ENCODE measurements at places on chromosomes 4 and X.

DNA sequence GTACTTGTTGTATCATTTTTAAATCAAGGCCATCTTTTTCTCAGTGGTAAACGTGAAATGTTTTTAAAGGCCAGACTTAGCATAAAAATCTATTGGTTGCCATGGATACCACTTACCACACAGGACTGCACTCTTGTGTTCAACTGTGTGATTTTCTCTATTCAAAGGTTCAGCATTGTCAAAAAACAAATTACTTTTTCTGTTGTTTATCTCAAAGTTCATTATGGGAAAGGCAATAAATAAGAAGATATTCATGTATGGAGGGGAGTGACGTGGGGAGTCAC is 231.0 kb upstream of the GATB start:
- no peak for DNase-seq

DNA sequence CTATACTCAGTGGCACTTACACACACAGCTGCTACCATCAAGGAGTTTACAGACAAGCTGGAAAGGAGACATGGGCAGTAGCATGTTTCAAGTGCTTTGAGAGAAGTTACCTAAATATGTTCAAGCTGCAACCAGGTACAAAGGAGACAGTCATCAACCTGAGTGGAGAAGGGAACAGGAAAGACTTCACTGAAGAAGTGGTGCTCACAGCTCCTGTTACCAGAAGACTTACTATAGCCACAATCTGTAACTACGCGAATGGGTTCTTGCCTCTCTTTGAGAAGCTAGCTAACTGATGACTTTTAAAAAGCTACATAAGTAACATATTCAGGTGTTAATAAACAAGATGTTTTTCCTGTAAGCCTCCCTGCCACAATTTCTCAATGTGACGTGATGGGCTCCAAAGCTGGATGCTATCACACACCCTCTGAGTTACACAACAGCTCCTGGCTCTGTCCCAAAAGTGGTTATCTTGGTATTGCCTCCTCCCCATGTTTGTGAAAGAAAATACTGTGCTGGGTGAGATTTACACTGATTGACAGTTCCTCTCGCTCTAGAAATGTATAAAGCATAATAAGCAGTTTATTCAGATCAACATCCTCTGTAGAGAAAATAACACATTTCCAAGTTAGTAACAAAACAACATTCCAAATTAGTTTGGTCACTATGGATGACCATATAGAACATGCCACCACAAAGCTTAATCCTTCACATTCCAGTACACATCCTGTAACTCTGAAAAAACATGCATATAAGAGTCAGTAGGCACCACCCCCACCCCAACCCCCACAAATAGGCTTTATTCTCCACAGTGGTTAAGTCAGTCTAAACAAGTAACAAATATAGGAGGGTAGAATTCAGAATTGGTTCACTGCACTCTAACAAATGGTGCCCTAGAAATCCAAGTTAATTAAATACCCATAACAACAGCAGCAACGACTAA is 81.8 kb downstream of the FRYL start:
- DNase-seq = peak; percentile 89

- DNase-seq = no peak
These were observed 2.9 kb upstream of the RAB41 start for GRCh38 chrX:70279081-70279480.

- DNase-seq = no peak
These were observed 68.6 kb upstream of the MXRA5 start for GRCh38 chrX:3415011-3415410.

GRCh38 chr4:5357870-5358269 is 306.6 kb downstream of the STK32B start:
- no peak for DNase-seq

- peak; percentile 34 for DNase-seq
These were observed 444.2 kb downstream of the GRIA2 start for GRCh38 chr4:157664726-157665125.

- no peak for DNase-seq
These were observed 71.3 kb upstream of the ANXA3 start for GRCh38 chr4:78480286-78480685.

- no peak for DNase-seq
These were observed 93.4 kb downstream of the EMCN start for GRCh38 chr4:100424376-100424775.

- DNase-seq = peak; percentile 64
These were observed 4.5 kb upstream of the CXCR3 start for GRCh38 chrX:71622576-71623450.

DNA sequence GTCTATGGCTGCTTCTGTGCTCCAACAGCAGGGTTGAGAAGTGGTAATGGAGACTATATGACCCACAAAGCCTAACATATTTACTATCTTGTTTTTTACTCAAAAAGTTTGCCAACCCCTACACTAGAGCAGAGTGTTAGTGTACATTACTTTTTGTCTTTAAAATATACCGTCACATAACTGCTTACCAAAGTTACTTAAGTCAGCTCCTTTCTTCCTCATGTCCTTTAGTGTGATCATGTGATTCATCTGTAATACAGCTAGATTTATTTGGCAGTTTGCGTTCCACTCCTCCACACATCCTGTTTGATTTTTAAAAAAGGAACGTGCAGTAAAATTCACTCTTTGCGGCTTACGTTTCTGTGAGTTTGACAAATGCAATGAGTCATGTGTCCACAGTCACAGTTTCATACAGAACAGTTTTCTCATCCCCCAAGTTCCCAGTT is 162.4 kb upstream of the GPRIN3 start:
- peak; percentile 92 for DNase-seq

GRCh38 chrX:48689208-48689920 is 5.8 kb downstream of the WAS start:
- no peak for DNase-seq

GRCh38 chrX:153909024-153909979 is 4.8 kb downstream of the AVPR2 start:
- no peak for DNase-seq

DNA sequence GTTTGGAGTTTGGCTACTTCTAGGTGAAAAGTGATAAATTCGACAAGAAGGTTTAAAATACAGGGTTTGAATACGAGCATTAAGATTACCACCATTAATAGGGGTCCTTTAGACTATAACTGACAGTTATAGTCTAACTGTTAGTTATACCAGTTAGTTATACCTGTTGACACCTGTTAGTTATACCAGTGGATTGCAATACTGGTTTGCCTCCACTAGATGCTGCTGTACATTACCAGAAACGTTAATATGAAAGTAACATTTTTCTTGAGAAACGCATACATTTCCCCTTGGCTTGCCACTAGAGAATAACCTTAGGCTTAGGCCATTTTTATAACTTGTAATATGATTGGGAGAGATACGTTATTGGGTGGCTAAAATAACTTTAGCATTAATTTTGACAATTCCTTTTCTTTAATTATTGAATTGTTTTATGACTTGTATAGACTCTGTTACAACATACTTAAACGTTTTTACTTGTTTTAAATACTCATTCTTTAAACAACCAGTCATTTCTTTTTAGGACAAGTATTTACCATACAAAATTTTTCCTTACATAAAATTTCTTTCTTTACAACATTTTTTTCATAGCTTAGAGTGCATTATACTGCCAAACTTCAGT is 911.2 kb downstream of the FSTL5 start:
- DNase-seq = peak; percentile 33

- DNase-seq = no peak
These were observed 187.0 kb upstream of the PPARGC1A start for GRCh38 chr4:24076811-24077210.

DNA sequence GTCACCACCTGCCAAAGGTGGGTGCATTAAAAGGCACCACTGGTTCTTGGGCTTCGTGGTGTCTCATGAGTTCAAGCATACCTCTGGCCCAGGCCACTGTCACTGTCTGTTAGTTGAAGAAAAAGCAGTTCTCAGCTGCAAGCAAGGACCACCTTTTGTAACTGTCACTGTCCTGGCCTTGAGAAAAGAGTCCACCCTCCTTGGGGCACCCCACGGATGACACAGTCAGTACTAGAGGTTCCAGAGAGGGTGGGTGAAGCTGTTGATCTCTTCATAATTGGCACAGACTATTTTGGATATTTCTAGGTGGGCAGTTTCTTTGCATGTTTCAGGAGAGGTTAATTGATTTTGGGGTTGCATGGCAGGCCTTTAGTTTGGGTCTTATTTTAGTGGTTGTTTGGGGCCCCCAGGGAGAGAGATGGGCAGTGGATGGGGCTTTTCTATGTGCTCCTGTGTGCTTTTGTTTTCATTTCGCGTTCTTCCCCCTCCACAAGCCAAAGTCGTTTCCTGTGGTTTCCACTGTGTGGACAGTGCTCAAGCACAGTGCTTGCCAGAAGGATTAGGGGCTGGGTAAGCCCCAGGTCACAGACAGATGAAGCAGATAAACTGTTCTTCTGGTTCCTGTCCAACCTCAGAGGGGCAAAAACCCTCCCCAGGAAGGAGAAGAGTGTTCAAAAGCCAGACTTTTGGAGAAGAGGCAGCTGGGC is 156.2 kb upstream of the PPP1R2C start:
- DNase-seq = peak; percentile 9

GRCh38 chrX:74578137-74578536 is 36.3 kb downstream of the RLIM start:
- no peak for DNase-seq

DNA sequence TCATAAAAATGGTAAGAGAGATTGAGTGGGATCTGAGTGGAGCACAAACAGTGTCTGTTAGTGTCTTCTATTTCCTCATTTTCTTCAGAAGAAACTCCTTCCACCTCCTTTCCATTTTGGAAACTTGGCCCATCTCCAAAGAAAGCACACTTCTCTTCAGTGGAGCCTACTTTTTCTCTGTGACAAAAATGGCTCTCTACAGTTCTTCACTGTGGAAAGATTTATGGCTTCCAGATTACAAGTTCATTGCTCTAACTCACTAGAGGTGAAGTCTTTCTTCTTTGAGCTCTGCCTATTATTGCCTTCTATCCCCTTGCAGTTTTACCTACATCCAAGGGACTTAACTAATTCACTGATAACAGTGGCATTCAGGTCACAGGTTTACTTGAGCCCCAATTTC is 325.8 kb downstream of the ANTXR2 start:
- no peak for DNase-seq

GRCh38 chrX:25016938-25017598 is 1.3 kb upstream of the ARX start:
- DNase-seq = no peak

GRCh38 chrX:47247206-47247998 is 14.6 kb downstream of the USP11 start:
- DNase-seq = peak; percentile 16

- no peak for DNase-seq
These were observed 598.2 kb downstream of the TRIML1 start for GRCh38 chr4:188737251-188738002.

- no peak for DNase-seq
These were observed 28.8 kb downstream of the AMELX start for GRCh38 chrX:11321986-11322385.

GRCh38 chr4:153115322-153116290 is 88.6 kb upstream of the TRIM2 start:
- peak; percentile 84 for DNase-seq

DNA sequence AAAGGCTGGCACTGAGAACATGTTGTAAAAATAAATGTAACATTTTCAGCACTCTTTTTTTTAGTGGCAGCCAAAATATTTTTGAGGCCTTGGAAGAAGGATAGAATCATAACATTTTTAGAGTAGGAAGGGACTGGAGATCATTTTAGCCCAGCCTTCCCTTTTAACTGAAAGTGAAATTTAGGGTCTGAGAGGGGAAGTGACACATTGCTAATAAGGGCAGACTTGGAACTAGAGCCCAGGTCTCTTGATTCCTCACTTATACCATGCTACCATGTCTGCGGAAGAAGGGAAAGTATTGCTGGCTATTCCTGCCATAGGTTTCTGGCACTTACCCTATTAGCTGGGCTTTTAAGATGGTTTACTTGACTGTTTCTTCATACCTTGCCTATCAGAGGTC is 4.8 kb downstream of the WDR44 start:
- no peak for DNase-seq

- DNase-seq = no peak
These were observed 241.0 kb upstream of the ANKRD50 start for GRCh38 chr4:124953486-124953885.

GRCh38 chr4:14008494-14008893 is 381.0 kb upstream of the BOD1L1 start:
- DNase-seq = no peak

DNA sequence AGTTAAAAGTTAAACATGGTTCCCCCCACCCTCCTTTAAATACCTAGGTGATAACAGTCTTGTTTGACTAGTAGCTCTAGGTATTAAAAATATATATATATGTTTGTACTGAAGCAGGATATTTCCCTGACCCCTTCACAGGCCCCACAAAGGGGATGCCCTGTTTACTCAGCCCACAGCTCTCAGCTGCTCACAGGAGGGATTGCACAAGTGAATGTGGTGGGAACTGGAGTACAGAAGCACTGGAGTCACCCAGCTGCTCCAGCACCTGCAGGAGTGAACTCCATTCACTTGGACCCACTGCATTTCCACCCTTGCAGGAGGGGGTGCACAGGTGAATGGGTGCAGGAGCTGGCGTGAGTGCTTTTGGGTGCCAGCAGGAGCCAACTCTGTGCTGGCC is 99.3 kb upstream of the TLR3 start:
- no peak for DNase-seq

DNA sequence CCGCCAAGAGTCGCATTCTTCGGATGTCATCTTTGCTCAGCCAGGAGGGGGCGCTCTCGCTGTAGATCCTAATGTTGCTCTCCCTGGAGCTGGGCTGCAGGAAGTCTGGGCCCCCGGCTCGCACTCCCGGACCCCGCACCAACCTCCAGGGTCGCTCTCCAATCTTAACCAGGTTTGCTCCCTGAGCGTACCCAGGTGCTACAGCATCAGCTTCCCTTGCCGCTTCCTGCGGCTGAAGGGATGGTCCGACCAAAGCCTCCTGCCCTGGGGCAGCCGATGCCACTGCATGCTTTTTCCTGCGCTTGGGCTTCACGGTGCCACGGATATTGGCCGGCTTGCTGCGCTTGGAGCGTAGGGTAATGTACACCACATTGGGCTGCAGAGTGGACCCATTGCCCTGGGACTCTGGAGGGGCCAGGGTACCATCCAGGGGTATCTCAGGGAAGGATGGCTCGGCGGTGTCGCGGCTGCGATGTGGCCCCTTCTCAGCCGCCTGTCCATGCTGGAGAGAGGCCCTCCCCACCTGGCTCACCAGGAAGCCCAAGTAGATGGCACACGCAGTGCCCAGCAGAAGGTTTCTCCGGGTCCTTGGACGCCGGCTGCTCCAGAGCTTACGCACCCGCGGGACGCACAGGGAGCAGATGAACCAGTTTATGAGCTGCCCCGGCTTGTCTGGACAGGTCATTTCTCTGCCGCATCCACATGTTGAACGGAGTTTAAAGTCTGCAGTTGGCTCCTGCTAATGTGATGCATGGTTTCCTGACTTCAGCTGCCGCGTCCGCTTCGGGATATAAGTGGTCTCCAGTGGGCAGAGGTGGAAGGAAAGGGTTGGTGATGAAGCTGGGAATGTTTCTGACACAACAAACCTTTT is 1.9 kb downstream of the GASK1B start:
- DNase-seq = peak; percentile 44

DNA sequence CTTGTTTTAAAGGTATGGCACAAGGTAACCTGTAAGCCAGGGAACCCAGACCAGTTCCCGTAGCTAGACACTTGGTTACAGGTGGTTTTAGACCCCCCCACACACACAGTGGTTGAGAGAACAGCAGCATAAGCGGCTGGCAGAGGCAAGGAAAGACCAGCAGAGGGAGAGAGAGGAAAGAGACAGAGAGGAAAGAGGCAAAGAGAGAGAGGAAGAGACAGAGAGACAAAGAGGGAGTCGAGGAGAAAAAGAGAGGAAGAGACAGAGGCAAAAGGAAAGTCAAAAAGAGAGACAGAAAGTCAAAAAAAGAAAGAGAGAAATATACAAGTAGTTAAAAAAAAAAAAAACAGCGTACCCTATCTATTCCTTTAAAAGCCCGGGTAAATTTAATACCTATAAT is 19.5 kb upstream of the PCSK1N start:
- peak; percentile 28 for DNase-seq
